ENCODE measurements at places on chromosomes 12 and 14.

- DNase-seq: no peak
Measured at GRCh38 chr12:127284870-127285431, 982.0 kb upstream of the TMEM132C start.

GRCh38 chr12:91335699-91336098, 153.1 kb upstream of the DCN start:
- DNase-seq: no peak

DNA sequence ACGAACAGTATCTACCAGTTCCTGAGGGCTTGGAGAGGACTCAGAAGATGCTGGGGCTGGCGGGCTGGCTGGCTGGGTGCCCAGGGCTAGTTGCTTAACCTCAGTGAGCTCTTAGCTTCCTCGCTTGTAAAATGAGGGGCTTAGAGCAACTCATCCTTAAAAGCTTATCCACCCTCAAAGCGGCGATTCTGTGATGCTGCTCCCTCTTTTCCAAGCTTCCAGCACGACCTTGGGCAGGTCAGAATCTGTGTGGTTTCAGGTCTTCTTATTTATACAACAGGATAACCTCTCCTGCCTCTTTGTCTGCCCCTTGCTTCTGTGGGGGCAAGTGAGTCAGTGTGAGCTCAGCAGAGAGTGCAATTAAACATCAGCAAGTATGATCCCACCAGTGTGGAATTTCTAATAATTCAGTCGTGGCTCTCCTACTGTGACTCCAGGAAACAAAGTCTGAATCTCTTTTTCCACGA, 281.8 kb downstream of the KSR2 start:
- DNase-seq: peak; percentile 90

DNA sequence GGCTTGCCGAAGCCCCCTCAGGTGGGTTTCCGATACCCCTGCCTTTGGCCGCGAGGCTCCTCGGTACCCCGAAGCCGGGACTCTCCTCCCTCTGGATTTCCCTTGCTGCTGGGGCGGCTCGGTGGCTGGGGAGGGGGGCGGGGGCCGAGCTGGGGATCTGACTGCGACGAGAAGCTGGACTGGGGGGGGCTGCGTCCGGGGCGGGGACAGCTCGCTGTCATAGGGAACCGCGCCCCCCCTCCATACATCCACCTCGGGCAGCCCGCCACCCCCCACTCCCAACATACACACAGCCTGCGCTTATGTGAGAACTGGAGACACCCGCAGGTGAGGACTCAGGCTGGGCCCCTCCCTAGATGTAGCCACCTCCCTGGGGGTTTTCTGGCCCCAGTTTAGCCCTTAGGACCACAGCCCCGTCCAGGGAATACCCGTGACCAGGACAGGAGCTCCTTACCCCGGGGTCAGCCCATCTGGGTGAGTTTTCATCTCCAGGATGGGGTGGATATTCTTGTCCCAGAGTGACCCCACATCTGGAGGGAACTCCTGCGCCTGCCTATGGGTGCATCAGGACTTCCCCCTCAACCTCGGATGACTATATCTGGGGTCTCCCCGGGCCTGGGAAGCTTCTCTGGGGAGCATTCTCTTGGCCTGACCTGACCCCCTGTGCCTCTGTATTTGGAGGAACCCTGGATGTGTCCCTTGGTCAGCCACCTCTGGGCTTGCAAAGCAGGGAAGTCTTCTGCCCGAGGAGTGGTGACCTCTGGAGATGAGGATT, 687 bp downstream of the ASIC1 start:
- DNase-seq: no peak

GRCh38 chr14:80237143-80237542, 25.8 kb upstream of the DIO2 start:
- no peak for DNase-seq

DNA sequence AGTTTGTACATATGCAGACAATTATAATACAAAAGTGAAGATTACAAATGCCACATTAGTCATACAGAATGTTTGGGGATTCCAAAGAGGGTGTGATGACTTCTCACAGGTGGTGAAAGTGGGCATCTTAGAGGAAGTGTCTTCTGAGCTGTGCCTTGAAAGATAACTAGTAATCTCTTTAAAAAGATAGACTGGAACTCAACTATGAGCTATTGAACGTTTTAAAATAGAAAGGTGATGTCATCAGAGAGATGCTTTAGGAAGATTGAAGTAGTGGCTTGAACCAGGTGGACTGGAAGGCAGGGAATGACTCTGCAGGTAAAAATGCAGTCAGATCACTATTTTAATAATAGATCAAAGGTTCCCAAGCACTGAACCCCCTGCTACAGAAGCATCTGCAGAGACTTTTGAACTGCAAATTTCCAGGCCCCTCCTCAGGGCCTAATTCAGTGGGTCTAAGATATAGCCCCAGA, 50.3 kb downstream of the SYT1 start:
- DNase-seq: no peak

DNA sequence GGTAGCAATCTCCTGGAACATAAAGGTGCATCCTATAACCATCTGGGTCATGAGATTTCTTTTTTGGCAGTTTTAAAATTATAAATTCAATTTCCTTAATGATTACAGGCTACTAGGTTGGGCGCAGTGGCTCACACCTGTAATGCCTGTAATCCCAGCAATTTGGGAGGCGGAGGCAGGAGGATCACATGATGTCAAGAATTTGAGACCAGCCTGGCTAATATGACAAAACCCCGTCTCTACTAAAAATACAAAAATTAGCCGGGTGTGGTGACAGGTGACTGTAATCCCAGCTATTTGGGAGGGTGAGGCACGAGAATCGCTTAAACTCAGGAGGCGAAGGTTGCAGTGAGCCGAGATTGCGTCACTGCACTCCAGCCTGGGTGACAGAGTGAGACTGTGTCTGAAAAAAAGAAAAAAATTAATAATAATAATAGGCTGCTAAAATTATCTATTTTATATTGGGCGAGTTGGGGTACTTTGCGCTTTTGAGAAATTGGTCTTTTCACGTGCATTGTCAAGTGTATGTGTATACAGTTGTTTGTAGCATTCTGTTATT, 17.2 kb upstream of the ARF6 start:
- no peak for DNase-seq

DNA sequence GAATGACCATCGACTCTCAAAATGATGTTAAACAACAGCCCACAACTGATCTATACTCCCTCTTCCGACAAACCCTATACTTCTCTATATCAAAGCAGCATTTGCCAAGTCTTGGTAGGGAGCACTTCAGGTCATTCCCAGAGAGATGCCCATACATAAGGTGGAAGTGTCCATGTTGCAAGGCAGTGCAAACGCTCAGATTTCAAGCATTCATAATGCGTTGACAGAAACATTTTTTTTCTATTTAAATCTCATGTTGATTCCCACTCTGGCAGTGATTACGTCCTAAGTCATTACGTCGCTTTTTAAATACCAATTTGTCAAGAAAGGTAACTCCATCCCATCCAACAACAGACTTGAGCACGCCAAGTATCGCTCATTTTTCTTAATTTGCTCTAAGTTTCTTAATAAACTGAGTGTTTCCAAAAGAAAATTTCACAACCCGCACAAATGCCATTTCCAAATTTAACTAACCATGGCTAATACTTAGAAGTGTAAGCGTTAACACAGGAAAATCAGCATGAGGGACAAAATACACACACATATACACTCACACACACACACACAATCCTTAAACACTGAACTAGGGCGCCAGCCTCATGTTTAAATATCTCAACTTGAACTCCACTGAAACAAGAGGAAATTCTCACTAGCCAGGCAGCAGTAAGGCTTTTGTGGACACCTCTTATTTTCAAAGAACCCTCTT, 1.1 kb downstream of the GXYLT1 start:
- DNase-seq: peak; percentile 55

GRCh38 chr14:77709412-77709811, 1.5 kb downstream of the SLIRP start:
- no peak for DNase-seq

Measured in A549 (cell line).